Naive thymus-derived CD8-positive, alpha-beta T cell (primary cell): ENCODE measurements at places on chromosomes 12 and 14.
A peak's percentile ranks its signal among the peaks of the same experiment; 100 is the strongest.

GRCh38 chr12:100857418-100857817 is 62.8 kb downstream of the ANO4 start:
- no peak for DNase-seq

DNA sequence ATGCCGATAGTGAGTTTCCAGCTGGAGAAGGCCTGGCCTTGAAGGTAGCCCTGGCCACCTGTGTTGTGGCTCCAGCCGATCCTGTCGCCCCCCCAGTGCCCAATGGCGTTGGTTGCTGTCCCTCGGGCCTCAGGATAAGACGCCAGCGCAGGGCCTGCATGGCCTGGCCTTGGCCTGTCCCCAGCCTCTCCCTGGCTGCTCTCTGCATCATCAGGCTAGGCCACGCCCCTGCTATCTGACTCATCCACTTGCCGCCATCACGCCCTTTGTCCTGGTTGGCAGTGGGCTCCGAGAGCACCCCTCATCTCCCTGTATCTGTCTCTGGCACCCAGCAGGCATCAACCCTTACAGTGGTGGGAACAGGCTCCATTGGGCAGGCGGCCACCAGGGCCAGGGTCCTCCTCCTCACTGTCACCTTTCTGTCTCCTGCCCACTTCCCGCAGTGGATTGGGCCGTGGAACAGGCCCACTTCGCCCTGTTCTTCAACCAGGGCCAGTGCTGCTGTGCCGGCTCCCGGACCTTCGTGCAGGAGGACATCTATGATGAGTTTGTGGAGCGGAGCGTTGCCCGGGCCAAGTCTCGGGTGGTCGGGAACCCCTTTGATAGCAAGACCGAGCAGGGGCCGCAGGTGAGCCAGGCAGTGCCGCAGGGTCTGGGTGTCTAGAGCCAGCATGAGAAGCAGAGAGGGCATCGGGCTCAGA is 25.6 kb downstream of the ALDH2 start:
- DNase-seq, result no peak

GRCh38 chr12:94488463-94488862 is 28.8 kb upstream of the CEP83 start:
- DNase-seq, result no peak

DNA sequence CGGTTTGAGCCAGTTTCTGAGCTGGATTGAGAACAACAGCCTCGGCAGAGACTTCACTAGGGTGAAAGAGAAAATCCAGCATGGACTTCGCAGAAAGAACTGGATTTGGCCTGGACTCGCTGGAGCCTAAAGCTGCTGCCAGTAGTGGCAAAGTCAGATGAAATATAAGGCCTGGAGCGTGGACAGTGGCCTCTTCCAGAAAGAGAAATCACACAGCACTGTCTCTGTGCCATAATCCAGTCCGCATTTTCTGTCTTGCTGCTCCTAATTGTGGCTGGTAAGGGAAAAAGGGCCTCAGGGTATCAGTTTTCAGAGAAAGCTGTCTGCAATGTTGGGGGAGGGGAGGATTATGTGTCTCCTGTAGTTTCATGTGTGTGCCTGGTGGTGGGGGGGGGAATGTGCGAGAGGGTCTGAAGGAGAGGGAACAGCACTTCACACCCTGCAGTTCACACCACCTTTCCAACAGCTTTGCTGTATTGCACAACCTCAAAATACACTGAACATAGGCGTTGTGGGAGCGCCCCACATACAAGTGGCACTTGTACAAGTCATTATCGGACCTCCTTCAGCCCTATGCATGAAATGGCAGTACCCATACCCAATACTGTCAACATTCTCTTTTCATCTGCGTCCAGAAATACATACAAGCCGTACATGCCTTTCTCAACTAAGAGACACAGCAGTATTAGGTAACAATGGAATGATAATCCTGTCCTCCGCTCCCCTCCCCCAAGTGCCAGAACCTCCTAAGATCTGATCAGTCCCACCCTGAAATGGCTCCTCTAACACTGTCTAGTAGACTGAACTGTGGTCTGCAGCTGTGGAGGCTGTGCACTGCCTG is 107.5 kb upstream of the ATF7IP start:
- DNase-seq, result peak; percentile 80

DNA sequence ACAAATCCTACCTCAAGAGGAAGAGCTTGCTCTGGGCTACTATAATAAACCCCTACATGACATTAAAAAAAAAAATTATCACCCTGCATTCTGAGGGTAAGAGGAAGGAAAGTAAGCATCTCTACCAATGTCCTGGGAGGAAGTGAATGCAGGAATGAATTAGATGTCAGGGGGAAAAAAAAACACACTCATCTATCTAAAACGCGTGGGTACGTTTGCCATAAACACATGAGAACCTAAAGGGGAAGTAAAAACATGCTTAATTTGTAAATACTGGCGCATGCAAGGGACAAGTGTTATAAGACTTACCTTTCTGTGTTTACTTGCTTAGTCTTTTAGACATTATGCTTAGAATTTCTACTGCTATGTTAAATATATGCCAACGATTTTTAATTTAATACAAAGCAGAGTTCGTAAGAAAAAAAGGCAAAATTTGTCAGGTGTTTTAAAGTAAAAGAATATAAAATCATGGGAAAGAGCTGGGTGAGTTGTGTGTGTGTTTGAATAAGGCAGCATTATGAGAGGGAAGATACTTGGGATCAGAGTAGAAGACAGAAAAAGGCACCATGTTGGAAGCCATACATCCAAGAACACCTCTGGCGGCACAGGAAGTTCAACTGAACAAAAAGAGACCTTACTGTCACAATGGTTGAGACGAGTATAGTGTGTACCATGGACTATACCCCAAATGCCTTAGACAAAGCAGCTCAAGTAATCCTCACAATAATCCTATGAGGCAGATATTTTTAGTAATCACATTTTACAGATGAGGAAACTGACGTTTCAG is 1.5 kb downstream of the TMED8 start:
- DNase-seq, result no peak

- no peak for DNase-seq
These were observed 83.8 kb upstream of the PIWIL1 start for GRCh38 chr12:130253866-130254265.

DNA sequence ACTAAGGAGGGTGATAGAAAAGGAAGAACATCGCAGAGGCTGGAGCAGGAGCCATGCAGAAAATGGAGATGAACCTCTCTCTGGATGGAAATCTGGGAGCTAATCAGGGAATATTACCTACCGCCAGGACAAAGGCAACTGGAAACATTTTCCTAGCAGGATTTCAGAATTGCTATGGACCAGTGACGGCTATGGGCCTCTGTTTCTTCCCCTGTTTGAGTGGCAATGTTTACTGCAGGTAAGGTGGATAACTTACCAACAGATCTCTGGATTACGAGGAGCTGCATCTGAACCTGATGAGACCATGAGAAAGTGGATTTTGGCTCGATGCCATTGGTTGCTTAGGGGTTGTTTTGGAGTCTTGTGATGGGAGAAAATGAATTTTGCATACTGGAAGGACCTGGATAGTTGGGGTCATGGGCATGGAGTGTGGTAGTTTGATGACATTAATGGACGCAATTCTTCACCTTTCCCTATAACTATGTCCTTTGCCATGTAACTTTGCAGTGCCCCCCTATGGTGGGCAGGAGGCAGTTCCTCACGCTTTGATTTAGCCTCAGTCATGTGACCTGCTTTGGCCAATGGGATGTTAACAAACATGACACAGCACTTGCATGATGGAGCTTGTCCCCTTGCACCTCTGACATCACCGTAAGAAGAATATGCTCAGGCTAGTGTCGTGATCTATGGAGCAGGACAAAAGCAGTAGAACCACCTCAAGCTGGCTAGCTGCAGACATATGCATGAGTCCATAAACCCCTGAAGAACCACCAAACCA is 51.1 kb downstream of the CALM1 start:
- DNase-seq, result no peak

- no peak for DNase-seq
These were observed 557.7 kb downstream of the TRHDE start for GRCh38 chr12:72829838-72830237.

GRCh38 chr14:30719137-30719536 is 97.0 kb downstream of the SCFD1 start:
- no peak for DNase-seq

DNA sequence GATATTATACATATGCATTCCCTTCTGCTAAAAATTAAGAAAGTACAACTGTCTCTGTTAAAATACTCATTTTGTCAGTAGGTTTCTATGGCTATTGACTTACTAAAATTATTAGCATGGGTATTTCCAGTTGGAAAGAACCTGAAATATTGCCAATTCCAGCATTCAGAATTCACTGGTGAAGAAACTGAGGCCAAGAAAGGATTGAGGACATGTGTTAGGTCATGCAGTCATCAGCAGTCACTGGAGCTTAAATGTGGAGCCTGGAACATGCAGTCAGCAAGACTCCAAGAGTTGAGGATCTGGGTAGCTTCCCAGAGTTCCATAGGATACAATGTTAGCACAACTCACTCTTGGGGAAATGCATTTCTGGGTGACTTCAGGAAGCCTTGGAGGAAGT is 1335.6 kb downstream of the AACS start:
- DNase-seq, result no peak

- no peak for DNase-seq
These were observed 319.5 kb upstream of the SFSWAP start for GRCh38 chr12:131391399-131391798.

DNA sequence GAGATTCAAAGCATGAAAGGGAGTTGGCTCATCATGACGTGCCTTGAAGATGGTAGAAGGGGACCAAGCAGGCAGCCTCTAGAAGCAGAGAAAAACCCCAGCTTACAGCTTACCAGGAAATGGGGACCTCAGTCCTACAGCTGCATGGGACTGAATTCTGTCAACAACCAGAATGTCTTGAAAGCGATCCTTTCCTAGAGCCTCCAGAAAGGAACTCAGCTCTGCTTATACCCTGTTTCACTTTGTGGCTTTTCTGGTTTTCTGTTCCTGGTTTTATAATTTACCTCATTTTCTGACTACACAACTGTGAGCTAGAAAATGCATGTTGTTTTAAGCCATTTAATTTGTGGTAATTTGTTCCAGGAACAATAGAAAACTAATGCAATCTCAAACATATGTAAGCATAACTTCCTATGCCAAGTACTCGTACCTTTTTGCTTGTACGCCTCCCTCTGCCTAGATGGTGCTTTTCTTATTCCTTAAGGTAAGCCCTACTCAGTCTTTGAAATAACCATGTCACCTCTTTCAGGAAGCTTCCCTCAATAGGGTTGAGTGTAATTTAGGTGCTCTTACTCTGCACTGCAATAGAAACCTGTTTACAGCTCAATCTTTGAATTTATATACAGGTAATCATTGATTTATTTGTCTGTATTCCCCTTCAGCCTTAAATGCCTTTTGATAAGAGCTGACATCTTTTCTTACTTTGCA is 348.8 kb downstream of the TMEM117 start:
- DNase-seq, result no peak

DNA sequence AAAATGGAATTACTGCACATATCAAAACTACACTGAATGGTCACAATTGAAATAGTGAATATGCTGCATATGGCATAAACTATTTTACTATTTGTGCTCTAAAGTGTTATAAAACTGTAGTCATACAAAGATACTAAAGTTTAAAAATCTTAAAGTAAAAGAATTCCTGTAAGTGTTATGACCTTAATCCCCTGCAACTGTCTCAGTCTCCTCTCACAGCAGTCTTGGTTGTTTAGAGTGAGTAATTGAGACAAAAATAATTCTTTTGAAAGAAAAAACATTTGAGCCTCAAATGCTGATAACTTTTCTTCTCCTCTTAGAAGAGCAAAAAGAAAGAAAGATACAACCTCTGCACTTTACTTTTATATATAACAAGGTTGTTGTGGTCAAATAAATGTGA is 99.9 kb downstream of the SYT1 start:
- no peak for DNase-seq

DNA sequence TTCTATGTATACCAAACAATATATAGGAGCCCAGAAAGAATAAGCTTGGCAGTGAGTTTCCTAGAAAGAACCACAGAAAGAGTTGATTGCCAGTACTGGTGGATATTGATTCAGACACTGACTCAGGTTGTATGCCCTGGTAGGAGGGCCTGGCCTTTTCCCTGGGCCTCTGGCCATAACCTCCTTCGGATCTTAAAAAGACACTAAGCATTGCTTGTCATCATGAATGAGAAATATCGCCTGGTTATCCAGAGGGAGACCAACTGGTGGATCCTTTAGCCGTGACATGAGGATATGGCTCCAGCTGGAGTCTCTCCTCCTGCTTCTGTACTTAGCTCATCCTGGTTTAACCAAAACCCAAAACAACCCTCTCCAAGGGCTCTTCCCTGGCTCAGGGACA is 231.5 kb downstream of the MSRB3 start:
- DNase-seq, result no peak

GRCh38 chr14:39442293-39442692 is 10.1 kb upstream of the FBXO33 start:
- DNase-seq, result no peak

DNA sequence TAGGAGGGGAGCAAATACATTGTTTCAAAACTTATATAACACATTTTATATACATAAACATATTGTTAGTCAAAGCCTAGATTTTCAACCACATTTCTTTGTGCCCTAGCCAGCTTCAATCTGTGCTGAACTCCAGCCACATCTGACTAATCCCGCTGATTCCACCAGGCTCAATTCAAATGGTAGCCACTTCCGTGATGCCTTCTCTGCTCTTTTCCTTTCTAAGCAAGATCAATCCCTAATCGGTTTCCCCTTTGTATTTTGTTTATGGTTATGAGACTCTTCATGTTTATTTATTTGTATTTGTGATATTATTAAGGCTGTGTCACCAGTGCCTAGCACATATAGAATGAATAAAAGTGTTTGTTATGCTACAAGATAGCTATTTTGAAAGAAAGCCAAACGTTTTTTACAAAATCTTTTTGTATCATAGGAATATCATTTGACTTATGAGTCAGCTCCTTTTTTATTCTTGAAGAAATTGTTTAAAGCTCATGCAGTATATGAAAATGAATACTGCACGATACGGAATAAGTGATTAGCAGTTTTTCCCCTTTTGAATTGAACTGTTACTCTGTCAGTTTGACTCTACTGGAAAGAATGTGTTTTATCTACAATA is 110.2 kb downstream of the PLEKHA5 start:
- DNase-seq, result no peak

DNA sequence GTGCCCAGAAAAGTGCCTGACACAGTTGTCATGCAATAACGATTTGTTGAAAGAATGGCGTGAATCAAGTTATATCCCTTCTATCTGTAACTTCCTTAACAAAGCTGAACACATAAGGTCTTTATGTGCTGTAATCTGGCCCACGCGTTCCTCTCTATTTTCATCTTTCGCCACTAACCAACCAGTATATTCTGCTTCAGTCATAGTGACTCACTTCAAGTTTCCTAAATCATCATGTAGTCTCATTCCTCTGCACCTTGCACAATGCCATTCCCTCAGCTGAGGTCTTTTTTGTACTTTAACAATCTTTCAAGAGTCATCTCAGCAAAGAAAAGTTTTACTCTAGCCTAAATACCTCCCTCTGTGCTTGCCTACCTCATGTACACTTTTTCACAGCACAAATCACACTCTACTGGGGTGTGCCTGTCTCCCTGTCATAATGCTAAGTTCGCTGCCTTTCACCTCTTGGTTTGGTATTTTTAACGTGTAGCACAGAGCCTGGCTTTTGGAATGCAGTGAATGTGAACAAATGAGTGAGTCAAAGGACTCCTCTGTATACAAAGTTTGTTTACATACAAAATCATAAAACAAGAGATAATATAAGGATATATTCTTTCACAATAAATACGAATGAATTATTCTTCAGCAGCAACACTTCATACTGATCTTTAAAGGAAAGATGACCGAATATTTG is 2.9 kb upstream of the CMAS start:
- DNase-seq, result no peak
